ENCODE measurements at places on chromosomes 16 and 17.

GRCh38 chr16:75011634-75012307 is 12.9 kb downstream of the ZNRF1 start:
- peak; percentile 4 for DNase-seq

GRCh38 chr17:57986841-57987580 is 1.0 kb downstream of the VEZF1 start:
- DNase-seq, result no peak

GRCh38 chr16:3599922-3600321 is 11.5 kb downstream of the SLX4 start:
- DNase-seq, result no peak

DNA sequence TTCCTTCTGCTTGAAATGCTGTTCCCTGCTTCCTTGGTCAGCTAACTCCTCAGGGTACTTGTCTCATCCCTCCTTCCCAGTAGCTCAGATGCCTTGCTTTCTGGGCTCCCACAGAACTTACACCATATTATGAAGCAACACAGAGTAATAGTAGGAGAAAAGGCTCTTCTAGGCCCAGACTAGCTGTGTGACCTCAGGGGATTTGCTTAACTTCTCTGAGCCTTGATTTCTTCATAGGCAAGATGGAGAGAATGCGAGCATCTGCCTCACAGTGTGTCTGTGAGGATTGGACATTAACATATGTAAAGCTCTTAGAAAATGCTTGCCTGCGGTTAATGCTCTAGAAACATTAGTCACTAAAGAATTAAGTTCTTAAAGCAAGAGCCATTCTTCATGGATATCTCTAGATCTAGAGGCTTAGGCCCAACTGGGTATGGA is 22.3 kb upstream of the PECAM1 start:
- DNase-seq, result no peak
